T-helper 2 cell (primary cell): ENCODE measurements at places on chromosomes 3 and 15.

GRCh38 chr3:141106842-141107241 is 55.7 kb downstream of the SPSB4 start:
- no peak for DNase-seq

GRCh38 chr3:108062051-108062450 is 28.8 kb downstream of the CD47 start:
- no peak for DNase-seq

DNA sequence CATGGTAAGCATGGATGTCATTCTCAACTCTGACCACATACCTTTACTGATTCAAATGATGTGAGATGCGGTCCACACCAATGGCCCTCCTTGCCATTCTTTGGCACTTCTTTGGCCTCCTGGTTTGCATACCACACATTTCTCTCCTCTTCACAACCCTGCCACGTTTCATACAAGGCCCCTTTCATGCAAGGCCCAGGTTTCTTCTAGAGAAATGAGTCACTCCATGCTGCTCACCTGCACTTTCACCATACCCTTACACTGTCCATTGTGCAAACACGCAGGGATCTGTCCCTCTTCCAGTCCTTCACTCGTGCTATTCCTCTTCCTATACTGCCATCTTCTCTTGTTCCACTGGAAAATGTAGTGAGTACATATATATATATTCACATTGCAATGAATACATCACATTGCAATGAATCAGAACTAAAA is 24.4 kb upstream of the SLC24A5 start:
- DNase-seq, result no peak

GRCh38 chr15:69997161-69997485 is 100.6 kb downstream of the TLE3 start:
- no peak for DNase-seq

DNA sequence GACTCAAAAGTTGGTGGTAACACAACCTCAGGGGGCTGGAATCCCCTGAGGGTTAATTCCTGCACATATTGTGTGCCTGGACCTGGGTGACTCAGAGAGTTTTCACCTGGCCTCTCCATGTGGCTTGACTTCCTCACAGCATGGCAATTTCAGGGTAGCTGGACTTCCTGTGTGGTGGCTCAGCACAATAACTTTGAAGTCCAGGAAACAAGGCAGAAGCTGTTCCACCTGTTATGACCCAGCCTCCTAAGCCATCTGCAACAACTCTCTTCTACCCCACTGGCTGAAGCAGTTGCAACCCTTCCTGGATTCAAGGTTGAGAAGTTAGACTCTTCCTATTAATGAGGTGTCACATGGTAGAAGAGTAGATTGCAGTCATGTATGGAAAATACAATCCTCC is 58.4 kb downstream of the EDEM1 start:
- DNase-seq, result no peak

DNA sequence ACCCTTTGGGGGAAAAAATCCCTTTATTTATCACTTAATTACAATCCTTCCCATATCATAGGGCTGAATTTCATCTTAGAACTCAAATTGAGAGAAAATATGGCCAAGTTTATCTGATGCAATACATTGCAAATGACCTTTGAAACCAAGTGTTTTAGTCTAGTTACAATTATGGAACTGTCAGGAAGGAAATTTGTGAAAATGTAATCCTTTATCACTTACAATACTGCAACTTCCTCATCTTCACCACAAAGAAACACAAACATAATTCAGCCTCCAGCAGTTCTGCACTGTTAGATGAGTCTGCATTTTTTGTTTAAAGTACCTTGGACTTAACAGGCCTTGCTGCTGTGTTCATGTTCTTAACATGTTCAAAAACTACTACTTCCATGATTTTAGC is 4.6 kb downstream of the CCPG1 start:
- no peak for DNase-seq

GRCh38 chr3:186841620-186842019 is 890 bp upstream of the ADIPOQ start:
- no peak for DNase-seq
